NCI-H2171 (cell line): ENCODE measurements at places on chromosomes 6 and 20.

DNA sequence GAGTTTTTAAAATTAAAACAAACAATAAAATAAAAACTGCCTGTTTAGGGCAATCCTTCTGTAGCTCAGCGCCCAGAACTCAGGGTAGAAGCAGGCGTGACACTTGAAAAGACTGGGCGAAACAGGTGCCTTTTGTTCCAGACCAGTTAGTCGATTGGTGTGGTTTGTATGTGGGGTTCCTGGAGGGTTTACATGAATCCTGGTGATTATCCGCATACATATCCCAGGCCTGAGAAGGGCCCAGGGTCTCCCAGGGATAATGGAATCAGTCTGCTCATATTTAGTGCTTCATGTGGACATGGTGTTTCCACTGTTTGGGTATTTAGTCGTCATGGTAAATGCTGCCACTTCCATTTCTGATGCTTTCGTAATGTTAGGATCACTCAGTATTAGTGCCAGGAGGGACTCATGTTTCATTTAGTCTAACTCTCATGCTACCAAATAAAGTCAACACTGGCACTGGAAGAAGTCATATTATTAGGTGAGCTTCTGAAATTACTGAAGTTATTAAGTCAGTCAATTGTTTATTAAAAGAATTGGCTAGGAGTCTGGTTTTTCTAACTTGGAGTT, 116.5 kb downstream of the SAMD5 start:
- no peak for DNase-seq

- DNase-seq: peak; percentile 53
Measured at GRCh38 chr6:73652637-73653570, 888 bp downstream of the SLC17A5 start.

DNA sequence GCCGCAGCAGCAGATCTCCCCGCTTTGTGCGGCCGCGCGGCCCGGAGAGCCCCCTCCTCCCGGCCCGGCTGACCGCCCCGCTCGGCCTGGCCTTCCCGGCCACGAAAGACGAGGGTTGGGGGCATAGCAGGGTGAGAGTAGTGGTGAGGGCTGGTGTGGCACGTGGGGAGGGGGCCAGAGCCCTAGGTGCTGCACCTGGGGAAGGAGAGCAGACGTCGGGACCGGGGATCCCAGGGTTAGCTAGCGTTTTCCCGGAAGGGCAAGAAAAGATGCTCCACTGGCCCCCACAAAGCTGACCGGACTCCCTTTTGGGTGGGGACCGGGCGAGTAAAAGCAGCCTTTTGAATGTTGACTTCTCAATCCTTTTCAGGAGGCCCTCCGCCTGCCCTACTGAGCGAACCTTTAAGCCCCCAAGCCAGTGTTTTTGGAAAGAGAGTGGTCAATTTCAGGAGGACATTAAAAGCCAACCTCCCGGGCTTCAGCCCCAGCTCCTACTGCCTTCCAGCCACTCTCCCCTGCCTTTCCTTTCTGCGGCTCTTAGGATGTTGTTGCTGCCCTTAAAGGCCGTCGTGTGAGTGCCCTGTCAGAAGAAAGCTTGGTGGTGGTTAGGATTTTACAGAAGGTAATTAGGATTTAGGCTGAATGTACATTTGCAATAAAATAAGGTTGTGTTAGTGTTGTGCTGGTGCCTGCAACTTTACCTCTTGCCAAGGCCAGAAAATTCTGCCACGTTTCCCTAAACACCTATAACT, 648 bp upstream of the BACH2 start:
- no peak for DNase-seq

DNA sequence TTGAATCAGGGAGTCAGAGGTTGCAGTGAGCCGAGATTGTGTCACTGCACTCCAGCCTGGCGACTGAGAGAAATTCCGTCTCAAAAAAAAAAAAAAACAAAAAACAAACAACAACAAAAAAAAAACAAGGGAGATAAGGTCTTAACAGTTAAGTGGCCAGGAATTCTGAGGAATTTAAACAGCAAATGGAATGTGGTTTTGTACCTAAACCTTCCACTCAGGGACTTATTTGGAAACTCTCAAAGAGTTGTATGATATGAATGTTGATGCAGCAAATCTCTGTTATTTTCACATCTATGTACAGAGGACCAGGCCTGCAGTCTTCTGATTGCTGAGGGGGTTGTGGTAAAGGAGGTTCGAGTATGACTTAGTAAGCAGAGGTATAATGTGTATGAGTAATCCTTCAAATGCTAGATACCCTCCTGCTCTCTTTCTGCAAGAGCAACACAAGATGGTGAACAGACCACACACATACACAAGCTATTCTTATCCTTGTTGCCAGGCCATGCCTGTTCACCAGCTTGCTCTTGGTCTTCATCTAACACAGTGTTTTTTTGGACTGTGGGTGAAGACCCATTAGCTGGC, 174.9 kb upstream of the SCGN start:
- DNase-seq: no peak

- DNase-seq: no peak
Measured at GRCh38 chr6:130708338-130708737, 118.9 kb upstream of the SMLR1 start.

DNA sequence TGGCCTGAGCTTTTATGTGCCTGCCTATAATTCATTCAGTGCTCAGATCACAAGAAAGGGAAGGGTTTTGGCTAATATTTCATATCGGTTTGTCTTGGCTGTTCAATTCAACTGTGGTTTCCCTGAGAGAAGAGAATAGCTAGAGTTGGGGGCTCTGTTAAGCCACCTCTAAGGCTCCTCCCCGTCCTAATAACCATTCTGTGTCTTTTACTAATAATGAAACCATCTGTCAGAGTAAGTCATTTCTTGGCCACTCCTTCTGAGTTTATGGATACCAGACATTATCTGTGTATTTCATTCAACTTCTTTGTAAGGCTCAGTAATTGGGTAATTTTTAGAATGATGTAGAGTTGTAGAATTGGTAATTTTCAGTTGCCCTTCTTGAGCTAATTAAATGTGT, 5.2 kb downstream of the STX11 start:
- no peak for DNase-seq

- DNase-seq: no peak
Measured at GRCh38 chr20:1926237-1926636, 31.0 kb downstream of the SIRPA start.

- DNase-seq: no peak
Measured at GRCh38 chr6:9405369-9405768, 970.0 kb upstream of the SLC35B3 start.

GRCh38 chr6:12967686-12968085, 251.1 kb downstream of the PHACTR1 start:
- DNase-seq: no peak

DNA sequence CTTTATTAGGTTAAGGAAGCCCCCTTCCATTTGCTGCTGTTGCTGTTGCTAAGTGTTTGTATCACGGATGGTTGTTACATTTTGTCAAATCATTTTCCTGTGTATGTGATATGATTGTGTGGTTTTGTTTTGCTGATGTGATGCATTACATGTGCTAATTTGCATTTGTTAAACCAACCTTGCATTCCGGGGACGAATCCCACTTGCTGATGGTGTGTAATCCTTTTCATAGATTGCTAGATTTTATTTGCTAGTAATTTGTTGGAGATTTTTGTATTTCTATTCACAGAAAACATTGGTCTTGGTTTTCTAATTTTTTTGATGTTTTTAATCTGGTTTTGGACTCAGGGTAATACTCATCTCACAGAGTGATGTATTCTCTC, 167.8 kb downstream of the WDR27 start:
- DNase-seq: no peak

DNA sequence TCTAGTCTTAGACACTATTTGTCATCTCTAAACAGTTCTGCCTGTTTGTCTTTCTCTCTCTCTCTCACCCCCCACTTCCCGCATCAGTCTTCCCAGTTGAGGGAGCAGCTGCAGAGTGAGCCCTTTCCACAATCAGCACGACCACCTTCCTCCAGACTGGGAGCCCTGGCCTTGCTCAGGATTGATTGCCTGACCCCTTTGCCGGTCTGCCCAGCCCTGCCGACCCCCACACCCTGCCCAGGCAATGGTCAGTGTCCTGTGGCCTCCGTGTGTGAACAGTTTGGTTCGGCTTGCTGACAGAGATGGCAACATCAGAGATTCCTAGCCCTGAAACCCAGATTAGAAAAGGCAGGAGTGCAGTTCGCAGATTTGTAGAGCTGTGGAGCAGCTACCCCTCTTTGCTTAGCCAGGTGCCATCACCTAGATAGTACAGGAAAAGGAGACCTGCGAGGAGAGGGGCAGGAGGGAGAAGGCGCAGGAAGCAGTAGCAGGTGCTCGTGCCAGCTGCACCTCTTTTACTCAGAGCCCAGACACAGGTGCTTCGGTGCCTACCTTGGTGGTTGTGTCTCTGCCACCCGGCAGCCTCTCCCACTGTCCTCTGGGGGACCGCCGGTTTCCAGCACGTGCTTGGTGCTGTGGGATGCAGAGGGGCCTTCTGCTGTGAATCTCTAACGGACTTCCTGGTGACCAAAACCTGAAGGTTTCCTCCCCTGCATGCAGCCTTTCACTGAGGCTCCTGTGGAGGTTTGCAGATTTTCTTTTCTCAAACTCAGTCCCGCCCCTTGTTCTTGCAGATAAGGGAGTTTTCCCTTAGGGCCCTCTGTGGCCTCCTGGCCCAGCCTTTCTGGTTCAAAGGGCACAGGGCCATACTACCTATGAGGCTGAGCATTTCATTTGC, 92.4 kb downstream of the SCML4 start:
- DNase-seq: peak; percentile 5

DNA sequence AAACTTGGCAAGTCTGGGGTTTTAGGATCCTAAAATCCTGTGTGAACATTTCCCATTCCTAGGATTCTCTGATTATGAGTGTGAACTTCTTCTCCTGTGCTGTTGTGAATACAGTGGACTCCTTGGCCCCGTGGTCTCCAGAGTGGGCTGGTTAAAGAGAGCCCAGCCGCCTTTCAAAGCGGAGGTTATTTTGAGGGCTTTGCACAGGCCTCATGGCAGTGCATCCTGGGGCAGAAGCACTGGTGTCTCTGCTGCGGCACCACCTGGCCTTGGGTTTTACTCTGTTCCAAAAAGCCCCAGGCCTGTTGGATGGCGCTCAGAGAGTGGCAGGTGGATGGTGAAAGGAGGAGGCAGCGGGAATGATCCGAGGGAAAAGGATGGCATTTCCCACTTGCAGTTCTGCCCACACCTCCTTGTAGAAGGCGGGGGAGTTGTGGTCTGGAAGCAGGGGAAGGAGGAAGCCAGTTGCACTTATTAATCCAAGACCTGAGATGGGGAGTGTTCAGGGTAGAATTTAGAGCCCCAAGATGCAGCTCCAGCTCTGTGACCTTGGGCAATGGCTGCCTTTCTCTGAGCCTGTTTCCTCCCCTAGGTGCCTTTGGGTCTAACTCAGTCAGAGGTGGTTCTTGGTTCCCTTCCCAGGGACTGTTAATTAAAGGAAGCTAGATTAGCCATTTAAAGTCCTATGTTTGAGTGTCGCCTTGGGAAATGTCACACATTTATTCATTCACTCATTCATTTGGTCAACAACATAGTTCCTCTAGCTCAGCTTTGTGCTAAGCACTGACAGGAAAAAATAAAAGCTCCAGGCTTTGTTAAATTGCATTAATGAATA, 22.4 kb downstream of the MMP24 start:
- DNase-seq: no peak

DNA sequence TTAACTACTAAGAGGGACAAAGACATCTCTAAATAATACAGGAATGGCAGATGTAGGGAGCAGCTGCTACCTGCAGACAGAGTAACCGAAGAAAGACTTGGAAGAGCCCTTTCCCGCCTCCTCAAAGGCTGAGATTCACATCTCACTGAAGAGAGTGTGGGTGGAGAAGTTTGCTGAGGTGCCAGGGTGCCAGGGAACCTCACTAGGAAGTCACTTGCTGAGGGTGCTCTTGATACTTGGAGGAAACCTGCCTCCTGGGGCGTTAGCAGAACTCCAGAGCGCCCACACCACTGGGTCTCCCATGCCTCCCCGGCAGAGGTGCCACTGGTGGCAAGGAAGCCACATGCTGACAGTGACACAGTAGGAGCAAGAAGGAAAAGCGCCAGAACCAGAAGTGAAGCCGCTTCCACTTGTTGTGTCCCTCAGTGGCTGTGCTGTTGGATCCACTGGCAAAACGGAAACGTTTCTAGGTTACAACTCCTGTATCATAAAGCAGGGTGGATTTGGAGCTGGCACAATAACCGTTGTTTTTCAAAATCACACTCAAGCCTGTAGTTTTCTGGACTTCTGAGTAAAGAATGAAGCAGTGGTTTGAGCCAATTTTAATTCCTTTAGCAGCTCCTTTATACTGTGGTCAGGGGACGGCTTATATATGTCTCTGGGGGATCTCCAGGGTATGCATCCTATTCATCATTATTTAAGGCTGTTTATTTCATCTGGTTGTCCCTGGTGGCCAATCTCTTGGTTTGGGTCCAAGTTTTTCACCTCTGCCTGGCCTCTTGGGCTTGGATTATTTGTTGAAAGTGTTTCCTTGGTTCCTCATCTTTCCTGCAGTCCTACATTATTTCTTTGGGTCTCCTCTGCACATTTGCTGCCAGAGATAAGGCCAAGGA, 64.5 kb downstream of the CDC5L start:
- DNase-seq: no peak

GRCh38 chr6:150145830-150146229, 3.0 kb downstream of the PPP1R14C start:
- DNase-seq: no peak

GRCh38 chr20:44931911-44932310, 22.1 kb downstream of the PABPC1L start:
- DNase-seq: no peak

GRCh38 chr20:48492015-48492714, 335.6 kb downstream of the PREX1 start:
- no peak for DNase-seq

DNA sequence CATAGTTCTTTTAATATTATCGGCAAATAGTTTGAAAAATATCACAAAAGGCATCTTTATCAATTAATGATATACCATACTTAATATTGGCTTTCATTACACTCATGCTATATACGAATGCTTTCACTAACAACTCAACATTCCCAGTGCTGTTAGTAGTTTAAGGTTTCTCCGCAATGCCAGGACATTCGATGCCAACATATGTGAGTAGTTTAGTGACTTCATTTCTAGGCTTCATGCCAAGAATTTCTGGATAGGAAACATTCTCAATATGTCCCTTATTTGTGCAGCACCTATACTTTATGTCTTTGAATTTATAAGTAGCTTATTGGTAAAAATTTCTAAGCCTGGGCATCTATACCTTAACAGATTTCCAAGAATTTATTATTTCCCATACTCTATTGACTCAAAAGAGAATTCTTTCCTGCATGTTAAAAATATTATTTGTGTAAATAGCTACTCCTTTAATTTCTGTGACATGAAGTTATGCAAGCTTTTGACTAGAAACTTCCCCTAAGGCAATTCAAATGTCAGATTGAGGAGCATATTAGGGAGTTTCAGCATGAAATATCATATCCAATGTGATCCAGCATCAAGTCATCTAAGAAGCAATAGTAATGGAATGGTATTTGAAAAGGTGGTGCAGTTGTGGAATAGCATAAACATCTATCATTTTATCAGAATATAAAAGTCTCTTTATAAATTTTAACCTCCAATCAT, 236.0 kb upstream of the STXBP5 start:
- peak; percentile 59 for DNase-seq

- DNase-seq: no peak
Measured at GRCh38 chr6:3211681-3212080, 15.8 kb downstream of the TUBB2B start.

- DNase-seq: peak; percentile 25
Measured at GRCh38 chr6:158808941-158809678, 10.1 kb downstream of the EZR start.

- DNase-seq: no peak
Measured at GRCh38 chr6:14470671-14471070, 353.1 kb downstream of the CD83 start.
